ENCODE measurements at places on chromosomes 2 and 18.

DNA sequence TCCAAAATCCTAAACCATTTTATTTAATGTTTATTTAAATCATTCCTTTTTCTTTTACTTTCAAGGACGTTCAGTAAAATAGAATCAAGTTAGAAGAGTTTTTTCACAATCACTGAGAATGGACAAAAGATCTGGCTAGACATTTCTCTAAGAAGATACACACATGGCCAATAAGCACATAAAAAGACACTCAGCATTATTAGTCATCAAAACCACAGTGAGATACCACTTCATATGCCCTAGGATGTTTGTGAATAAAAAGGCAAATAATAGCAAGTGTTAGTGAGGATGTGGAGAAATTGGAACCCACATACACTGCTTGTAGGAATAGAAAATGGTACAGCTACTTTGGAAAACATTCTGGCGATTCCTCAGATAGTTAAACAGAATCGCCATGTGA, 76.1 kb downstream of the RHBDD1 start:
- DNase-seq, result no peak

DNA sequence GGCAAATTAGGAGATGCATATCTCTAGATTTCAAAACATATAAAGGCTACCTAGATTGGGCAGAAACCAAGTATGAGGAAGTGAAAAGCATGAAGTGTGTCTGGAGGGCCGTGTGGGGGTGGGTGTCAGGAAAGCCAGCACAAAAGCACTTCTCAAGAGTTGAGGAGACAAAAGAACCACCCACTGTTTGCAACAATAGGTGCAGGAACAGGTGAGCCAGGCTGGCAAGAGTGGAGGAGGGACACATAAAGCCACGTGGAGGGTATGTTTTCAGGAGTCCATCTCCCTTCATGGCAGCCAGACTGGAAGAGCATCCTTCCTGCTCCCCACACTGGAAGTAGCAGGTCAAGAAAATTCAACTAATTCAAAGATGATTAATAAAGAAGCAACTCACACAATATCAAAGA, 96.4 kb downstream of the CERS6 start:
- DNase-seq, result no peak

- DNase-seq, result no peak
These were observed 155.4 kb downstream of the SLC4A3 start for GRCh38 chr2:219782737-219783348.

- no peak for DNase-seq
These were observed 5.6 kb downstream of the PAX8 start for GRCh38 chr2:113273027-113273551.

DNA sequence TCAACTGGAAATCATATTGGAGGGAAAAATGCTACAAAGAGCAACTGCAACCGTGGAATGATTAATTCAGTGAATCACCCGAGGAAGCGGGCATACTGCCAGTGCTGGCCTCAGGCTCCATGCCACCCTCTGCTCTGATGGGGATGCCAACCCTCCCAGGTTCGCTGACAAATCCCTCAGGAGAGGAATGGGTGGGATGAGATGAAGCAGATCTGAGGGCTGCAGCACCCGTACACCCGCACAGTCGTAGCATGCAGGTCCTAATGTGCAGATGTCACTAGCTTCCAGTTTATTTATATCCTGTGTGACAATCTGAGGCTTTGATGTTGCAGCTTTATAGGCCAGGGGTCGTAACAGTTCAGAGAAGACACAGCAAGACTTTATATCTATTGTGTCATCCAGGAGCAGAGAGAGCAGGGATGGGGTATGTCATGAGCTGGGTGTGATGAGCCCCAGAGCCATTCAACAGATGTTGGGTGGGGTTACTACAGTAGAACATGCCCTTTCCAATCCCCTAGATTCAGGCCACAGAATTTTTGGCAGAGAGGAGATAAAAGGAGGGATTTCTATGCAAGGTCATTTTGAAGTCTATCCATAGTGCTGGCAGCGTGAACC, 44.6 kb downstream of the DPP4 start:
- DNase-seq, result peak; percentile 53

GRCh38 chr18:7990670-7991069, 423.6 kb downstream of the PTPRM start:
- no peak for DNase-seq

GRCh38 chr2:140650825-140651224, 1480.0 kb downstream of the LRP1B start:
- DNase-seq, result no peak

GRCh38 chr18:58541146-58541788, 87.6 kb downstream of the ALPK2 start:
- no peak for DNase-seq

DNA sequence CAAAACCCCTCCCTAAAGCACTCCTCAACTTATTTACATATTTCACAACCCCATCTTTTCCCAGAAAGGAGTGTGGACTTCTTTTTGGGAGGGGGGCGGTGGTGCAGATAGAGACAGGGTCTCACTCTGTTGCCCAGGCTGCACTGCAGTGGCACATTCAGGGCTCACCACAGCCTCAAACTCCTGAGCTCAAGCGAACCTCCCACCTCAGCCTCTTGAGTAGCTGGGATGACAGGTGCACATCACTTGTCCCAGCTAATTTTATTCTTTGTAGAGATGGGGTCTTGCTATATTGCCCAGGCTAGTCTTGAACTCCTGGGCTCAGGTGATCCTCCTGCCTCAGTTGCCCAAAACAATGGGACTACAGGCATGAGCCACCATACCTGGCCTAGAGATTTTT, 44.1 kb downstream of the ADCY3 start:
- no peak for DNase-seq

GRCh38 chr18:37420315-37420880, 145.2 kb downstream of the CELF4 start:
- DNase-seq, result no peak

DNA sequence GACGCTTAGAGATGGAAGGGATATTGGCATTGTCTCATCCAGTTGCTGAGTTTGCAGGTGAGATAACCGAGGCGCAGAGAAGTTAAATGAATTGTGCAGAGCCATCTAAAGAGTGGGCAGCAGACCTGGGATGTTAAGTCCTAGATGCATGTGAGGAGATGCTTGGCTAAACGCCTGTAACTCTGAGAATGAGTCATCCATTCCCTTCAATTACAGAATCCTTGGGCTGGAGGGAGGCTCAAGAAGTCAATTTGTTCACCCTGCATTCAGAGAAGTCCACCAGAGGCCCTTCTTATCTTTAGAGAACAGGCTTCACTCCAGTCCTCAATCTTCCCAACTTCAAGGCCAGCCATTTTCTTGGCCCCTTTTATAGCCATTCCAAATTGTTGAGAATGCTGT, 1.6 kb downstream of the EHD3 start:
- no peak for DNase-seq

DNA sequence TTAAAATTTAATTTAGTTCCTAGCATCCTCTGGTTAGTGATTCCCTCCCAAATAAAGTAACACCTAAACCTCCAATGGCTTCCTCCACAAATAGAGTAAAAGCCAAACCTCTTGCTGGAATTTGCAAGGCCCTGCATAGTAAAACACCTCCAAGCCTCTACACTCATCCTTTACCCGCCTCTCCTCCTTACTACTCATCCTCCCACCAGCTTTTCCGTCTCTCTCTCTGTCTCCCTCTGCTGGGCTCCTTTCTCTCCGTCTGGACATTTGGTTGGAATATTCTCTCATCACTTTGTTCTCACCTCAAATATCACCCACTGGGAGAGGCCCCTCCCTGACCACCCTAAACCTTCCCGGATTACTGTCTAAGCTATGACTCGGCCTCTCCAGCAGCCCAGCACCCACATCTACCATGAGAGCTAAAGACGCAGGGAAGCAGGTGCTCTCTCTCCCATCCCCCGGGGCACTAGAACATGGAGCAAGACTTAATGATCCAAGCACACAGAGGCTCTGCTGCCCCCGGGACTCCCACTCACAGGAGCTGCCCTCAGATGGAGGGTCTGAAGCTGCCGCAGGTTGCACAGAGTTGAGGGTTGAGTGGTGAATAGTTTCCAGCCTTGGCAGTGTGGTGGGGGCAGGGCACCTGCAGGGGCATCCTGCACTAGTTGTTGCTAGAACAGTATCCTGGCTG, 167.2 kb downstream of the FBXO15 start:
- DNase-seq, result no peak

DNA sequence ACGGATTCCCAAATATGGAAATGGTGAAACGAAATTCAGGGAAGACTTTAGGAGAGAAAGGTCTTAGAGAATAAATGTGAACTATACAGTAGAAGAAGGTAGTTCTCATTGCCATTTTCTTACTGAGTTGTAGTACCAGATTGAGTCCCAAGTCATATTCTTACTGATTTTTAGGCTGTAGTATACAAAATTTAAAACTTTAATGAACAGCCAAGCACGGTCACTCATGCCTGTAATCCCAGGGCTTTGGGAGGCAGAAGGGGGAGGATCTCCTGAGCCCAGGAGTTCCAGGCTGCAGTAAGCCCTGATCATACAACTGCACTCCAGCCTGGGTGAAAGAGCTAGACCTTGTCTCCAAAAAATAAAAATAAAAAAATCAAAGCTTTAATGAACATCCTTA, 2.2 kb downstream of the SCRN3 start:
- no peak for DNase-seq

DNA sequence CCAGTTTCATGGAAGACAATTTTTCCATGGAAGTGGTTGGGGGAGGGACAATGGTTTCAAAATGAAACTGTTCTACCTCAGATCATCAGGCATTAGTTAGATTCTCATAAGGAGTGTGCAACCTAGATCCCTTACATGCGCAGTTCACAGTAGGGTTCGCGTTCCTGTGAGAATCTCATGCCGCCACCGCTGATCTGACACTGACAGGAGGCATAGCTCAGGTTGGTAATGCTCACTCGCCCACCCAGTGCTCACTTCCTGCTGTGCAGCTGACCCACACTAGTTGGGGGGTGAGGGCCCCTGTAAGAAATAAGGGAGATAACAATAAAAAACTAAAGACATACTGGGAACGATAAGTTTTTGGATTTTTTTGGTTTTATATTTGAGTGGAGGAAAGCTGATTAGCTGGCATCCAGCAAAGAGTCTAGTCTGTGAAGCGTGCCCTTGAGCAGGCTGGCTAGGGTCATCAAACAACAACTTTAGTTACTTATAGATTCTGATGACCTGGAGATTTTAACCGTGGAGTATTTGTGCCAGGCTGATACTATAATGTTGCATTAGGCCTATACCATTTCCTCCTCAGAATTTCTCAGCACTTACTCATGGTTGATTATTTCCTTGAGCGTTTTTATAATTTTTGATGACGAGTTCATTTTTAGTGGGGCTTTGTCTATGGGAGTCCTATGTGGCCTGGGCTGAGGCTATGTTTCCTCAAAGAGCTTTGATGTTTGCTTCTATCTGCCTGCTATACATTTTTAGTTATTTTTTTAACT, 6.3 kb upstream of the MCFD2 start:
- no peak for DNase-seq

GRCh38 chr2:236631856-236632291, 62.2 kb downstream of the ACKR3 start:
- DNase-seq, result no peak

- no peak for DNase-seq
These were observed 32.0 kb upstream of the NYAP2 start for GRCh38 chr2:225367482-225367881.

GRCh38 chr2:84378960-84379359, 80.1 kb downstream of the SUCLG1 start:
- no peak for DNase-seq

- no peak for DNase-seq
These were observed 71.2 kb upstream of the TMEM200C start for GRCh38 chr18:5966514-5966913.

- DNase-seq, result no peak
These were observed 21.7 kb upstream of the CABLES1 start for GRCh38 chr18:23113576-23113975.

- DNase-seq, result peak; percentile 80
These were observed 112.9 kb upstream of the ATP8B1 start for GRCh38 chr18:57915865-57916582.

GRCh38 chr2:234025466-234025865, 25.0 kb upstream of the SPP2 start:
- DNase-seq, result no peak

GRCh38 chr18:34864836-34865497, 154.9 kb downstream of the DTNA start:
- DNase-seq, result no peak

DNA sequence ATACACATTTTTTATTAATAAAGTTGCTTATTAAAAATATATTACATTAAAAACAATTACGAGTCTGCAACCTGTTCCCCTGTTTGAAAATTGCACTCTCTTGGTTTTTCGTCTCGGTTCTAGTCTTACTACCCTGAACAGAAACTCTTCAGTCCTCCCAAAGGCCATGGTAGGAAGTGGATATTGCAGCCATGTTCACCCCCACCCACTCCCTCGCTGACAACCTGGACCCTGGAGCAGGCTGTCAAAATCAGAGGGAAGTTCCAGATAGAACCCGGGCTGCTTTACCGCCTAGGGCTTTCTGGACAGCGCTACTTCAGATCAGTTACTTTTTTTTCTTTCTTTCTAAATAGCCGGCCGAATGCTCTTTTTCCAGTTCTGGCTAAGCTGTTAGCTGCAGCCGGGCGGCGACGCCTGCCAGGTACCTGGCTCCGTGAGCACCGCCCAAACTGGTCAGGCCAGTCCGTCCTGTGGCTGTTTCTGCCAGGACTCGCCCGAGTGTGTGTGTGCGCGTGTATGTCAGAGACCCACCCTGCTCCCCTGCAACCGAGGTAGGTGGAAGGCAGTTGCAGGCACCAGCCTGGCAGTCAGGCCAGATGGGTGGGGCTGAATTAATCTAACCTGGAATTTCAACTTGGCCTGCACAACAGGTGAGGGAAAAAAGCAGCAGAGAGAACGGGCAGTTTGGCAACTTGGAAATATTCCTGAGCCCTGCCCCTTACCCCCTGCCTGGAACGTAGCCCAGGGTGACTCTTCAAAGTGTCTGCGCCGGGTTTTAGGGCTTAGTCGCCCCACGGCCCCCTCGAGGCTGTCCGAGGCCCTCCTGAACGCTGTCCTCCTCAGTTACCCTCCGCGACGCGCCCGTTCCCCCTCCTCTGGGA, 1.1 kb upstream of the TET3 start:
- DNase-seq, result peak; percentile 48

DNA sequence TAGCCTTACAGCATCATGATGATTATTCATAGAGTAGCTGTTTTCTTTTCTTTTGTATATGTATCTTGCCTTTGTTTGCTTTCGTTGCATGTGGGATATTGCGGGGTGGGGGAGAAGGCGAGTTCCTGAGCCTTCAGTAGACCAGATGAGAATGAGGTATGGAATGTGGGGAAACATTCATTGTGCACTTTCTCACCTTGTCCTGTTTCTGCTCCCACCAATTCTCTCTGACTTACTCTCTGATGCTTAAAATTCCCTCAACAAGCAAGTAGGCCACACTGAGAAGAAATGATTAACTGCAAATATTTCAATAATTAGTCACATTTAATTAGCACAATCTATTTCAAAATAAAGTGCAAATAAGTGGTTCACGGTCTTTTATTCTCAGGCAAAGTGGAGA, 31.0 kb downstream of the GKN2 start:
- no peak for DNase-seq

GRCh38 chr2:150388289-150388625, 99.2 kb downstream of the RND3 start:
- no peak for DNase-seq

DNA sequence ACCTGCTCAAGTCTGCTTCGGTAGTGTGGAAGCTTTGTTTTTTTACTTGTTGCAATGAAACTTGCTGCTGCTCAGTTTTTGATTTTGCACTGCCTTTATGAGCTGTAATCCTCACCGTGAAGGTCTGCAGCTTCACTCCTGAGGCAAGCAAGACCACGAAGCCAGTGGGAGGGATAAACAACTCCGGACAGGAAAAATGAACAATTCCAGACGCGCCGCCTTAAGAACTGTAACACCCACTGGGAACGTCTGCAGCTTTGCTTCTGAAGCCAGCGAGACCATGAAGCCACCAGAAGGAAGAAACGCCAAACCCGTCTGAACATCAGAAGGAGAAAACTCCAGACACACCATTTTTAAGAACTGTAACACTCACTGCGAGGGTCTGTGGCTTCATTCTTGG, 245.7 kb upstream of the REG3G start:
- no peak for DNase-seq
